NCI-H526 treated with DMSO at 0.1 percent for 48 hours (cell line): ENCODE measurements at places on chromosomes 13 and 19.

DNA sequence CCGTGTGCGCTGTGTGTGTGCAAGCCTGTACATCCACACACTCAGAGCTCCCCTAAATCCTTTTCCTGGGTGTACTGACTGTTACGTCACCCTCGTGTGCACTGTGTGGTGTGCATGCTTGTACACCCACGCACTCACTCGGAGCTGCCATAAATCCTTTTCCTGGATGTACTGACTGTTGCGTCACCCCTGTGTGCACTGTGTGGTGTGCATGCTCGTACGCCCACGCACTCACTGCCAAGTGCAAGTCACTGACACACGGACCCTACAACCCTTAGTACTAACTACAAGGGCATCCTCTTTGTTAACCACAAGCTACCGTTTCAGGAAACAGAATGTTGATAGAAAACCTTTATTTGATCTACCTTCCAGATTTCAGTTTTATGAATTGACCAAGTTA is 983.4 kb downstream of the EFNB2 start:
- no peak for DNase-seq

GRCh38 chr13:33633701-33634545 is 184.0 kb upstream of the RFC3 start:
- no peak for DNase-seq

GRCh38 chr19:19550972-19551852 is 13.1 kb downstream of the CILP2 start:
- no peak for DNase-seq

GRCh38 chr13:97005625-97006262 is 11.5 kb upstream of the OXGR1 start:
- no peak for DNase-seq

DNA sequence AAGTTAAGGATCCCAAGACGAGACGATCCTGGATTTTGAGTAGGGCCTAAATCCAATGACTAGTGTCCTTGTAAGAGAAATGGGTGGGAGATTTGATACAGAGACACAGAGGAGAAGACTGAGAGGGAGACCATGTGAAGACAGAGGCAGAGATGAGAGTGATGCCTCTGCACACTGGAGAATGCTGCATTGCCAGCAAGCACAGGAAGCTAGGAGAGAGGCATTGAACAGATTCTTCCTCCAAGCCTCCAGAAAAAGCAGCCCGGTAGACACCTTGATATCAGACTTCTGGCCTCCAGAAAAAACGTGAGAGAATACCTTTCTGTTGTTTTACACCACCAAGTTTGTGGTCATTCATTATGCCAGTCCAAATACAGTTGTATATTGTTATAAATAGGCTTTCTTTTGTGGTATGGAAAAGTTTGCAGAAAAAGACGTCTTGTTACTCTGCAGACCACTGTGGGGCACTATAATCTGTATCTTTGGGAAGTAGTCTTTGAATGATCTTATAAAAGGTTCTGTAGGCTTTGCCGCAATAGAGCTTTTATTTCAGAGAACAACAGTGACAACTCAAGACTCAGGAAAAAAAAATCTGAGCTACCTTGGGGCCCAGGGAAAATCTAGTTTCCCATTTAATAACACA is 17.9 kb upstream of the RFC3 start:
- DNase-seq: peak; percentile 33

GRCh38 chr19:14021474-14021873 is 6.5 kb upstream of the RLN3 start:
- no peak for DNase-seq

GRCh38 chr19:5249526-5249925 is 91.1 kb downstream of the PTPRS start:
- no peak for DNase-seq

DNA sequence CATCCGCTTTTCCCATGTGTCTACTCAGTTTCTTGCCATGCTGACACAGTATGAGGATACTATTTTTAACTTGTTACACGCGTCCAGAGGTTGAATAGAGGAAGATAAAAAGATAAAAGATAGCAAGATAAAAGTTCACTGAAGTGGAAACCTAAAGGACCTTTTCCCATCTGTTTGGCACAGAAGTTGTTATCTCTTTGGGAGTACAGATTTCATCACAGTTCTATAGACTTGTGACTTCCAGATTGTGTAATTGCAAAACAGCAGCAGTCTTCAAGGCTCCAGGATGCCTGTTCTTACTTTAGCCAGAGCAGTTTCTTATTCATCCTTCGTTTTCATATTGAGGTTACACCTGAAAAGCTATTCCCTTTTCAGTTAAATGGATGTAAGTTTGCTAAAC is 369.2 kb downstream of the GPC5 start:
- DNase-seq: no peak

- no peak for DNase-seq
Measured at GRCh38 chr13:49616676-49617065, 11.6 kb upstream of the ARL11 start.

DNA sequence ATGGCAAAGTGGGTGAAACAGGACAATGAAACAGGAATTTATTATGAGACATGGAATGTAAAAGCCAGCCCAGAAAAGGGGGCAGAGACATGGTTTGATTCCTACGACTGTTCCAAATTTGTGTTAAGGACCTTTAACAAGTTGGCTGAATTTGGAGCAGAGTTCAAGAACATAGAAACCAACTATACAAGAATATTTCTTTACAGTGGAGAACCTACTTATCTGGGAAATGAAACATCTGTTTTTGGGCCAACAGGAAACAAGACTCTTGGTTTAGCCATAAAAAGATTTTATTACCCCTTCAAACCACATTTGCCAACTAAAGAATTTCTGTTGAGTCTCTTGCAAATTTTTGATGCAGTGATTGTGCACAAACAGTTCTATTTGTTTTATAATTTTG is 8.6 kb downstream of the CLN5 start:
- no peak for DNase-seq

GRCh38 chr13:106284358-106284757 is 251.1 kb downstream of the EFNB2 start:
- DNase-seq: no peak

- DNase-seq: no peak
Measured at GRCh38 chr13:52961987-52962386, 66.6 kb upstream of the OLFM4 start.

DNA sequence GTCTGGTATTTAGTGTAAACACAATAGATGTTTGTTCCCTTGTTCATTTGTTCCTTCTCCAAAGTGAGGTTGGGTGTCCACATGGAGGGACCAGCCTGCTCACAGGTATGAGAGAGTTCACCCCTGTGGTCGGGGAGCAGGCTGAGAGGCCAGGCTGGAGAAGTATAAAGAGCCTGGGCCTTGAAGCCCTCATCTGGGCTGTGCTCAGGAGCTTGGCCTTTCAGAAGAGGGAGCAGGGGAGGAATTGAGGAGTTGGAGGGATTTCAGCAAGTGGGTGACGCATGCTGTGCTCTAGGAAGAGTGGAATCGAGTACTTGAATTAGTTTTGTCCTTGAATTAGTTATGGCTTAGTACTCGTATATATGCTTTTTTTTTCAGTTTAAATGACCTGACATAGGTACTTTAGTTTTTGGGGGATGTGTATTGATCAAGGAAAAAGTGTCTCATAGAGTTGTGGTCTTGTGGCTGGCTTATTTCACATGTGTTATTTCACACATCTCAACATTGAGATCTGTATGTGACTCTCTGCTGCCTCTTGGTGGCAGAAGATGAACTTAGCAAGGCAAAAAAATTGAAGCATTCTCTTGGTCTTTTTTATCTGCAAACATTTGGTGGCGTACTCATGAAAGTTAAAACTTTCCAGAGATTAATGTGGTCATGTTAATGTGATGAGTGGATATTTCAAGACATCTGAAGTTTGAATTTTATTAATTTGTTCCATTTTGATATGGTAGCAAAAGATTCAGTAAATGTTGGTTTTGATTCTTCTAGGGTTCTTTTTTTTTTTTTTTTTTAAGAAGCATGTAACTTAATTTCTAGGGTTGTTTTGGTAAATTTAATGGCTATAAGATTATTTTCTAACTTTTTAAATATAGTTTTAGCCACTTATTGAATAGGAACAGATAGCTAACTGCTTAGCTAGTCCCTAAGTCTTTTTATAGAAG is 54.3 kb downstream of the SLAIN1 start:
- peak; percentile 39 for DNase-seq

DNA sequence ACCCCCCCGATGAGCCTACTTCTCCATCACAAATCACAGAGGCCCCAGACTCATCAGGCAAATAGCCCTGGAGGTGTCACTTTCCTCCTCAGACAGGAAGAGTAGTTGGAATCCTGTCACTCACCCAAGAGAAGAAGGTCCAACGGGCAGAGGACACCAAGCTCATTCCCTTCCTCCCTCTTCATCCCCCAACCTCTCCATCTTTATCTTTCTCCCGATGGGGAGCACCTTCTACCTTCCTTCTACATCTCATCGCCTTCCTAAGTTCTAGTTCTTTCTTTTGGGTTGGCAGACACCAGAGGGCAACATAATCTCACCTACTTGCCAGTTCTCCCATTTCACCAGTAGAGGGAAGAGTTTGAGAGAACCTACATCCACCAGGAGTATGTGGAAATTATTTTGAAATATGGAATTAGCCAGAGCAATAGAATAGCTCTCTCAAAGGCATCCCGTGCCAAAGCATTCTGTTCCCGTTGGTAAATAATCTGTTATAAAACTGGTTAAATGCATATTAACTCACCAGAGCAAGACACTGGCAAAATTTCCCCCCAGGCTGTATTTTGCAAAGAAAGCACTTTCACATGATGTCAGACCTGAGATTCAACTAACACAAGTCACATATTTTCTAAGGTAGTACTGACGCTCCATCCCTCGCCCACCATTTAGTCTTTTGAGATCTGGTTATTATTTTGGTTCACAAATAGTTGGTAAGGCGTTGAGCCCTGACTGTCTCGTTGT is 55.0 kb downstream of the ZIC5 start:
- DNase-seq: peak; percentile 63
